Posterior vena cava (tissue), 2 donors: ENCODE measurements at places on chromosomes 6 and 20. TPM values are rescaled to one million over a fixed set of nuclear protein-coding genes. Genes with fewer than 3 reads are reported as not detected.
A peak's percentile ranks its signal among the peaks of the same experiment; 100 is the strongest.

VEGFA gene
- total RNA-seq: 88.4 TPM

SPATA25 gene
- 9.6 TPM for total RNA-seq

BTNL2 gene
- total RNA-seq: not detected

MARCKS gene
- total RNA-seq: 49.6 TPM

FKBP5 gene
- total RNA-seq: 83.1 TPM

WFDC2 gene
- 38.0 TPM for total RNA-seq

DNA sequence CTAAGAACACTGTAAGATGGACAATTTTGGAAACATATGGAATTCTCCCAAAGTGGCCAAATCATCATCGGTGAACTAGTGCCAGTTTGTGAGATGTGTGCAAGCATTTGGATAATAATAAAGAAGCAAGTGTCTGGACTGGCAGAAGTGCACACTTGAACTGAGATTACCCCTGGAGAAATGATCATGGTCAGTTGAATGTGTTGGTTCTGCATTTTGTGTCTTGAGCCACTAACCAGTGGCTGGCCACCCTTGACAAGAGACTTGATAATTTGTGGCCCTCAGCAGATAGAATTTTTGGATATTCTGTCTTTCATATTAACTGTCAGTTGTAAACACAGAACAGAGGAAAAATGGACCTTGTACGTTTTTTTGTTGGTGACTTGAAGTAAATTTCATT is 37.4 kb downstream of the CITED2 start:
- DNase-seq: no peak

- DNase-seq: peak; percentile 93
Measured at GRCh38 chr6:3251462-3252314, 7.1 kb upstream of the PSMG4 start.

DNA sequence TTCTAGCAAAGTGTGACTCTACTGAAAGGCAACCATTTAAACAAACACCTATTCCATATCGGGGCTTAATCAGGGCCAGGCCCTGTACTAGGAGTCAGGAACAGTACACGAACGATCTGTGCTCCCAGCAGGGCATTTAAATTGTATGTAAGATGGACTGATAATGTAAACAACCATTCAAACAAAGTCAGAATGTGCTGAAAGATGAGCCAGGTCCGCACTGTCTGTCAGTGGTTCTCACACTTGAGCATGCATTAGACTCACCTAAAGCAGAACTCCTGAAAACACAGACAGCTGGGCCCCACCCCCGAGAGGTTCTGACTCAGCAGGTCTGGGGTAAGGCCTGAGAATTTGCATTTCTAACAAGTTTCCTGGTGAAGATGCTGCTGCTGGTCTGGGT is 81.6 kb downstream of the PXDC1 start:
- DNase-seq: no peak

GRCh38 chr6:15491255-15491985 is 171.4 kb downstream of the DTNBP1 start:
- DNase-seq: no peak

DNA sequence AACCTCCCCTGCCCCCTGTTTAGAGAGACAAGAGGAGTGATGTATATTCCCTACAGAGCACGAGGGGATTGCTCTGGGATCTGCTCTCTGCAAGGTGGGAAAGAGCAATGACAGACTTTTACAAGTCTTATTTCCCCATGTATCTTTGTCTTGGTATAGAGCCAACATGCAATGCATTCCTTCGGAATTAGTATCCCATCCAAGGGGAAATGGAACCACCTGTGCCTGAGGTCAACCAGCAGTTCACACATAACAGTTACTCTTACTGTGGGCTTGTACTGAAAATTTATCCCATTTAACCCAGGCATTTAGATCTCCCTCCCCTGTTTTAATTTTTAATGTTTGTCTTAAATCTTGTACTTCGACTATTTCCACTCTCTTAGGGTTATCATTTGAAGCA is 250.4 kb downstream of the C6orf118 start:
- no peak for DNase-seq

GRCh38 chr20:16551607-16552006 is 21.6 kb downstream of the KIF16B start:
- no peak for DNase-seq

DNA sequence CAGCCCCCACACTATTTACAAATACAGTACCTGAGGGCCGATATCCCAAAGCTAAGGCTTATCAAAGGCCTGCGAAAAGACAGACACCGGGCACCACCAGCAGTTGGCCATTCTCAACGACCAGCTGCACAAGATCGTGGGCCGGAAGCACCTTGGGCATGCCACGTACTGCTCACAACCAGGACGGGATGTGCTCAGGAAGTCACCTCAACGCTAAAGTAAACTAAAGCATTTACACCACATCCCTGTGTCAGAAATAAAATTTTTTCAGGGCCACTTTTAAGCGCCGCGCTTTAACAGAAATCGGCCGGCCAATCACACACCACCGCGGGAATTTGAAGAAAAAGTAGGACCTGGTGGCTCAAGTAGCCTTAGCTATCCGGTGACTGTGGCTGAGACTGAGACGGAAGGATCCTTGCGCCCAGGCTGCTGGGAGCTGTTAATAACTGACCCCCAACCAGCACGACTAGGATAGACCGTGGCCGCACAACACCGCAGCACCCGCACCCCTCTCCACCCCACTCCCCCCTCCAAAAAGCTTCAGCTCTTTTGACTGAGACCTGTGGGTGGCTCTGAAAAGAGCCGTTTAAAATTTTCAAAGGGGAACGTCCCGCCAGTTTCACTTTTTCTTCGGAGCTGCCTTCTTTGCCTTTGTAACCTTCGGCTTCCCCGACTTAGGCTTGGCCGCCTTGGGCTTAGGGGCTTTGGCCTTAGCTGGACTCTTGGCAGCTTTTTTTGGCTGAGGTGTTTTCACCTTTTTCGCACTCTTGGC is 131.2 kb upstream of the BTN3A2 start:
- DNase-seq: no peak

DNA sequence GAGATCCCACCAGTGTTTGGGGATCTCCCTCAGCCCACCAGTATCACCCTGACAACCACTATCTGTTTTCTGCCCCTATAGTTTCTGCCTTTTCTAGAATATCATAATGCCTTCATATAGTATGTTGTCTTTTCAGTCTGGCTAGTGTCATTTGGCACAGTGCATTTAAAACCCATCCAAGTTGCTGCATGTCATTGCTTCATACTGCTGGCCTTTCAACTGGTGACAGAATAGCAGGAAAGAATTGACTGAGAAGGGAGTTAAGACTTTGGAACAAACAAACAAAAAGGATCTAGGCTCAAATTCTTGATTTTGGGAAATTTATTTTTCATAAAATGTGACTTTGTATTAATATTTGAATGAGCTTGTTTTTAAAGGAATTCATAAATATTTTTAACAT is 4.5 kb downstream of the LMBRD1 start:
- no peak for DNase-seq

GRCh38 chr20:53258741-53259140 is 286.6 kb downstream of the TSHZ2 start:
- no peak for DNase-seq

DNA sequence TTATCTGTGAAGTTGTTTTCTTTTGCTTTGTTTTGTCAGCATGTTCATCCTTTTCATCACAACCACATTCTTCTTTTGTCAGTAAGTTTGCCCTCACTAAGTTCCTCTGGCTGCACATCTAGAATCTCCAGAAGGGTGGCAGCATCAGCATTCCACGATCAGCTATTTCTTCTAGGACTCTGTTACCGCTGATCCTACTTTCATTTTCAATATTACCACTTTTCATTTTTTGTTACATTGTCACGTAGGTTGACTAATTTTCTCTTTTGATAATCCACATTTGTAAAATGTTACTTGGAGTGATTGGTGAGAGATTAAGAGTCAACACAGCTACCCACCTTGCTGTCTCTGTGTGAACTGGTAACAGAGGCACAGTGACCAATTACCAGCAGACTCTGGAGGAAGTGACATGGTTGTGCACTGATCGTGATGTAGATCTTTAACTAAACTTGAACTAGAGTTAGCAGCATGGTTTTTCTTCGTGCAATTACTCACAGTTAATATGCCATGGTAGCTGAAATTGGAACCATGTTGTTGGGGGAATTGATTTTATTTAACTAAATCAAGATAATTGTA is 307.9 kb upstream of the SLC35B3 start:
- no peak for DNase-seq

- DNase-seq: no peak
Measured at GRCh38 chr6:163491737-163492300, 77.3 kb downstream of the QKI start.

- no peak for DNase-seq
Measured at GRCh38 chr6:152201120-152201519, 393.6 kb downstream of the ESR1 start.

DNA sequence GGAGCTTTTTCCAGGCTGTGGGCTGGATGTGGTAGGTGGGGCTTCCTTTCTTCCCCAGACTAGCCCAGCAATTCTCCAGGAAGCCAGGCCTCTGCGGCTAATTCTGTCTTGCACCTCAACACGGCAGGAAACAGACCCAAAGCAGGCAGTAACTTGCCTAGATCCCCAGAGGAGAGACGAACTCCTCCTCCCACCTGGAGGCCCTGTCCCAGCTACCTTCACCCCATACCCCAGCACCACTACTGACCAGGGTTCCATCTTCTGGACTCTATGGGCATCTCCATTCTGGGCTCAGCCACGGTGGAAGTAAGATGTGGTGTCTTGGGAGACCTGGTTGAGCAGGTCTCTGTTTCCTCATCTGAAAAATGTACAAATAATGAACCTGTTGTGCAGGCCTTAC is 48.4 kb upstream of the ZNF337 start:
- DNase-seq: no peak

DNA sequence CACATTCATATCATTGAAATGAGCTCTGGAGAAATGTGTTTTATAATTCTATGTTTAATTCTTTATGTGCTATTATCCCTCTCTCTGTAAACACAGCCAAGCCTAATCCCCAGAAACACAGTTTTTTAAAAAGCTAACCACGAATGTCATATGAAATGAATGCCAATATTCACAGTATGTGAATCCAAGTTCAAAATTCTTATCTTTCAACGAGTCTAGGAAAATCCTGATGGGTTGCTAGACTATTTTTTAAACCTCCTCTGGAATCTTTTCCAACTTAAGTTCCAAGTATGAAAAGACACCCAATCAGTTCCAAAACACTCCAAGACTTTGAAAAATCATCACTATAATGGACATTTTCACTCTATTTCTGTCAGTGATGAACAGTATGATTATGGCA is 689.3 kb downstream of the HACE1 start:
- no peak for DNase-seq

DNA sequence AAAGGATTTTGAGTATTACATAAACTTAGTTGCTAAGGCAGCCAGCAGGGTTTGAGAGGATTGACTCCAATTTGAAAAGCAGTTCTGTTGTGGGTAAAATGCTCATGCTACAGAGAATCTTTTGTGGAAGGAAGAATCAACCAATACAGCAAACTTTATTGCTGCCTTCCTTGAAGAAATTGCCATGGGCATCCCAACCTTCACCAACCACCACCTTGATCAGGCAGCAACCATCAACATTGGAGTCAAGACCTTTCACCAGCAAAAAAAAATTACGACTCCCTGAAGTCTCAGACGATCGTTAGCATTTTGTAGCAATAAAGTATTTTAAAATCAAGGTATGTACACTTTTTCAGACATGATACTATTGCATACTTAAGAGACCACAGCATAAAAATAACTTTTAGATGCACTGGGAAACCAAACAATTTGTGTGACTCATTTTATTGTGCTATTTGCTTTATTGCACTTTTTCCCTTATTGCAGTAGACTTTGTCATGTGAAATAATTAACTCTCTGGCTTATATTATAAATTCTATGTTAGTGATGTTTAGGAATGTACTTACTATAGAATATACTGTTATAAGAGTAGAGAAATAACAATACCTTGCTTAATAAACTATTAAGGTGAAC is 390.8 kb downstream of the CDKAL1 start:
- no peak for DNase-seq
